ENCODE measurements at places on chromosomes 3 and 15.
A peak's percentile ranks its signal among the peaks of the same experiment; 100 is the strongest.

- DNase-seq = no peak
Measured at GRCh38 chr3:36729204-36730056, 34.9 kb downstream of the DCLK3 start.

- peak; percentile 32 for DNase-seq
Measured at GRCh38 chr15:79339588-79340314, 28.8 kb downstream of the TMED3 start.

DNA sequence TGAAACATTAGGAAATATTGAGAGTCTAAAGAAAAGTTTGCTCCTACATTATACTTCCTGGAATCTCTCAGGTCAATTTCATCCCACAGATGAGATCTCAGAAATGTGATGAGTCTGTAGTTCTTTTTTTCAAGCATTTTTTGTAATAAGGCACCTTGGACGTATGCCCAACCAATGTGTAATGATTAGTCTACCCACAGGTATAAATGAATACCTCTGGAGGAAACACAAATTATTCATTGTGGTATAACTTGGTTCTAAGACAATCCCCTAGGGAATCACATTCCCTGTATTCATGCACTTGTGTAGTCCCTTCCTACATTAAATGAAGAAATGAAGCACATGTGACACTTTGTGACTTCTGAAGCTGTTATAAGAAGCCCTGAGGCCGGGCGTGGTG lies 596.2 kb upstream of the UBE2E2 start:
- no peak for DNase-seq

DNA sequence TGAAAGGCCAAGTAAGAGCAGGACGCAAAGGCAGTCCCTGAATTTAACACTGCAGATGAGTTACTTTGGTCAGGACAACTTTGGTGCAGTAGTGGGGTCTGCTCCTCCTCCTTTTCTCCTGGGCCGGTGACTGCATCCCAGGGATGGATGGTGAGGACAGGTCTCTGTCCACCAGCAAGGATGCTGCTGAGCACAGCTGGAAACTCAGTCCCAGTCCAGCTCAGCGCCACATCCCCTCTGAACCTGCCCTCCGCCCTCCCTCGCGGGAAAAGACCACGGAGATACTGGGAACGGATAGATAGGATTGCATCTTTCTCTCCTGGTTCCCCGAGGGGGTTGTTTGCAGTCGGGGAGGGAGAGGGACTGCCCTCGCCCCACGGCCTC lies 13.8 kb downstream of the GRAMD2A start:
- no peak for DNase-seq

GRCh38 chr3:15161133-15161532 lies 44.9 kb upstream of the CAPN7 start:
- no peak for DNase-seq

- no peak for DNase-seq
Measured at GRCh38 chr3:157063926-157064325, 96.0 kb downstream of the CCNL1 start.

- no peak for DNase-seq
Measured at GRCh38 chr15:96418146-96418545, 87.6 kb downstream of the NR2F2 start.

DNA sequence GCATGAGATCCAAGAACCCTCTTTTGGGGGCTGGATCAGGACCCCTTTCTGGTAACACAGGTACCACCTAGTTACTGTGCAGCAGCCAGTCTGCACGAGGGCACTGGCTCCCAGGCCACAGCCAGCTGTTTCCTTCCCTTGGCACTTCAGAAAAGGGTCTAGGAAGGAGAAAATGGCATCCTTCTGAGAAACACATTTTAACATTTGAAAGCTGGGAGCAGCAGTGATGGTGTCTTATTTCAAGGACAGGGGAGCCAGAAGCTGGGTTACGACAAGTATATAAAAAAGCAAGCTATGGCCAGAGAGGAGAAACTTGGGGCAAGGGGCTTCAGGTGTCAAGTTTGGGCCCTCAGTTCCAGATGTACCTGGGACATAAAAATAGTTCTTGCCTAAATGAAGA lies 282.8 kb downstream of the CTNNB1 start:
- no peak for DNase-seq

GRCh38 chr3:87136066-87136596 lies 91.0 kb upstream of the CHMP2B start:
- no peak for DNase-seq

DNA sequence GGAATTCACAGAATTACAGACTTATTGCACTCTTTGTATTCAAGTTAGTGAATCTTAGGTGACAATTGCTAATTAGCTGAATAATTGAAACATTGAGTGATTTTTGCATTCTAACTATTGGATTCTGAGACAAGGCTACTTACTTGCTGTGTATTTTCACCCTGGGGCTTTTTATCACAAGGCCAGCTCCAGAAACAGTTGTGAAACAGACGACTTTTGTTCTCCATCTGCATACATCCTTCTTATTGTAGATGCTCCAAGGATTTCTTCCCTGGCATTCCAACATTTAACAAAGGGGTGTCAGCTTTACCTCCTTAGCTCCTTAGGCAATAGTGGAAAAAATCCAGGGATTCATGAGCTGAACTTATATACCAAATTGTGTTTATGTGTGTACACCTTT lies 233.2 kb upstream of the CHRM5 start:
- DNase-seq = no peak

- DNase-seq = no peak
Measured at GRCh38 chr3:173938159-173938558, 540.6 kb downstream of the NLGN1 start.

DNA sequence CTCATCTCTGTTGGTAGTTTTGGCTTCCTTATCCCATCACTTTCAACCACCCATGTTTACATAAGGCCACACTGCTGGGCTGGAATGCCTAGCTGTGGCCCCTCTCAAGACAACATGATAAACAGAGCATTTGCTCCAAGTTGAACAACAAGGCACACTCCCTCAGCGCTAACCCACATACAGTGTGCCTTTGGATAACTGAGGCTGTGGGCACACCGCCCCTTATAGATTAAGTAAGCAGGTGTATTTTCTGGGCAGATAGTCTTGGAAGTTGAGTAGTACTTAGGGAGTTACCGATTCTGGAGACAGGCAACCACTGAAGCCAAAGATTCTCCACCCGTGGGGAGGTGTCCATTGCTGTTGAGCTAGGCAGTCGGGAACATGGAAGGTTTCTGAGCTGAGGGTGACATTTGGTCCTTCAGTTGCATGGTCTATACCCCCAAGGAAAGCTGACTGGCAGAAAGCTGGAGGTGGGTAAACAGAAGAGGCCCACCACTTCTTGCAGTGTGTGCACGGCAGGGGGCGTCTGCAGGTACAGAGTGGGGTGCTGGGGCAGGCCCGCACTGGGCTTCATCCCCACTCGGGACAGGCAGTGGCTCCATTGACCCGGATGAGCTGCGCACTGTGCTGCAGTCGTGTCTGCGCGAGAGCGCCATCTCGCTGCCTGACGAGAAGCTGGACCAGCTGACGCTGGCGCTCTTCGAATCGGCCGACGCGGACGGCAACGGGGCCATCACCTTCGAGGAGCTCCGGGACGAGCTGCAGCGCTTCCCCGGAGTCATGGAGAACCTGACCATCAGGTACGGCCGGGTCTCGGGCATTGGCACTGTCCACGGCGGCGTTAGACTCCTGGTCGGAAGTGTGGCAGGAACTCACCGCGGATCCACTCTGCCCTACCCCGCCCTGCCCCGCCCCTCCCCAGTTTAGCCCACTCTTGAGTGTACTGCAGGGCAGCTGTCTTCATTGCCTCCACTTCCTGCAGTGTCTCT lies 16.8 kb downstream of the NOX5 start:
- peak; percentile 86 for DNase-seq

DNA sequence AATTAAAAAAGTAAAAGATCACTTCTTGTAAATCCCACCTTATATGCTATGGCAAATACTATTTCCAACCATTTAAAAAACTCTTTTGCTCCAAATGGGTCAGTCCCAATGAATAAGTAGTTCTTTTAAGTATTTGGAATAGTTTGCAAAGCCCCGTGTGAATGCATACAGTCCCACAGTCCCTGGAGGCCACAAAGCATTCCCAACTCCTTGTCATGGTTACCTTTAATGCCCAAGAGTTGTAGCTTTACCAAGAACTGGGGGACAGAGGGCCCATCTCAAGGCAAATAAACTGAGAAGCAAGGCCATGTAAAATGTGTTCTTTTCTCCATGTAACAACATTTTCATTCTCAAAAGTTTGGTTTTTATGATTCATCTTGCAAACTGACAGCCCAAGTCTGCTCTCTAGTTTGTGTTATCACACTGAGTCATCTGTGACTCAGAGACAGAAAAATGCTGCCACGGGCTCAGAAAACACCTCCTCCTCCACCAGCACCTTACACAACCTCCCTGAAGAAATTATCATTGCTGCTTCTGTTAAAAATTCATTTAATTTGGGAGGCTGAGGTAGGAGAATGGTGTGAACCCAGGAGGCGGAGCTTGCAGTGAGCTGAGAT lies 336.2 kb downstream of the ERC2 start:
- no peak for DNase-seq

- DNase-seq = peak; percentile 64
Measured at GRCh38 chr15:98800437-98801233, 152.3 kb downstream of the IGF1R start.

DNA sequence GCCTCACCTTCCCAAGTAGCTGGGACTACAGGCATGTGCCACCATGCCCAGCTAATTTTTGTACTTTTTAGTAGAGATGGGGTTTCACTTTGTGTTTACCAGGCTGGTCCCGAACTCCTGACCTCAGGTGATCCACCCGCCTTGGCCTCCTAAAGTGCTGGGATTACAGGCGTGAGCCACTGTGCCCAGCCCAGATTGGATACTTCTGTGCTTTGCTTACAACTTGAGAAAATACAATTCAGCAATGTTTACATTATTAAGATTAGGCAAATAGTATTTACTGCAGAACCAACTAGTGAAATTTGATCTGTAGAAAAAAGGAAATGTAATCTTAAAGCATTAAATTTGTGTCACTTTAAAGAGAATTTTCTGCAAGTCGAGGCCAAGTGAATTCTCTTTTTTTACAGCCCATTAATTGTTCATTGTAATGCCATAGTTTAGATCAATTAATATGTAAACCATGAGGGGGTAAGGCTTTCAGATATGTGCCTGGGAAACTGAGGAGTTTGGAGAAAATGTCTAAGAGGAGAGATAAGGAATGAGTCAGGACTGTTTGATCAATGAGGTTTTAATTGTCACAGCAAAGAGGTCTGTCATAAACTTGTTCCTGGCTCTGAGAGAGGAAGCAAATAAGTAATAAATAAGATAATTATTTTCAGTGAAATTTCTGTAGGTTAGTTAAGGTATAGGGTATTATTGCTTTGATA lies 15.3 kb downstream of the PYDC2 start:
- no peak for DNase-seq

DNA sequence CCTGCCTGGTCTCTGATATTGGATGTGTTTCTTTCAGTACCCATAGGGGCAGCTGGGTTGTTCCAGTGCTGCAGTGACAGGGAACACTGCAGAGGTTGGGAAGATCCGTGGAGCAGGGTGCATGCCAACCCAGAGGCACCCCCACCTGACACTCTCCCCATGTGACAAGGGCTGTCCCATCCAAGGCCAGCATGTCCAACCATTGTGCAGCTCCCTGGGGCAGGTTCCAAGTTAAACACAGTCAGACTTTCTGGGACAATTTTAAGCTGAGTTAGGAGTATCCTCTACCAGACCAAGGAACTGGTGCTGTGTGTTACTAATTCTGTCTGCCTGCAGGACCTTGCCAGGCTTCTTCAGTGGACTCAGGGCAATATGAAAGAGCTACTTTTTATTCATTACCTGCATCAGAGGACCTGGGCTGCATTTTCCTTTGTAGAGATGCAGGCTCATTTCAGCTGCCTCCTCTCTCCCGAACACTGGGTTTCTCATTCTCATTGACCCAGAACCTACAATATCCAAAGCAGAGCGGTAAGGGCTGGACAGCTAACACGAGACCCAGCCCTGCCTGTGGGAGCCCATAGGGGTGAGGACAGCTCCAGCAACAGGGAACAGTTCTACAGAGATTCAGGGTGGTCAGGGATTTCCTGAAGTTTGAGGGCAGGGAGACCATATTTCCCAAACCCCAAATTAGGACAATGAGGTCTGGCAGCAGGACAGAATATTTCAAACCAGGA lies 72.7 kb downstream of the SPSB4 start:
- no peak for DNase-seq

- DNase-seq = no peak
Measured at GRCh38 chr3:21722301-21722700, 28.7 kb downstream of the ZNF385D start.

- no peak for DNase-seq
Measured at GRCh38 chr15:44381236-44381635, 46.2 kb upstream of the CTDSPL2 start.

DNA sequence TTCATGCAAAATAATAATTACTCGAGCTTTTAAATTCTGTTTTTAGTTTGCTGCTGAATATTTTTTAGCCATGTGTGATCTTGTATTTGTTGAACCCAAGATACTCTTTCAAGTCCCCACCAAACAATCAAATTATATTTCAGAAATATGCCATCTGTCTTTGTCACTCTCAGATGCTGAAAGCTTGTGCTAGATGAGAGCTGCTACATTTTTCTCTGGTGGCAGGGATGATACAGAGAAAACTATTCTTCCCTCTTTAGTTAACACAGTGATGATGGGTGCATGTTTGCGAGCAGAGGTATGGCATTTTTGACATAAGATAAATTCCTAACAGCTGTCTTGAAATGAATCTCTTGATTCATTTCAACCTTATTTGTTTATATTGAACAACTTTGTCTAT lies 100.6 kb upstream of the NPHP3 start:
- DNase-seq = no peak
